ENCODE measurements at places on chromosomes 5 and 9.

DNA sequence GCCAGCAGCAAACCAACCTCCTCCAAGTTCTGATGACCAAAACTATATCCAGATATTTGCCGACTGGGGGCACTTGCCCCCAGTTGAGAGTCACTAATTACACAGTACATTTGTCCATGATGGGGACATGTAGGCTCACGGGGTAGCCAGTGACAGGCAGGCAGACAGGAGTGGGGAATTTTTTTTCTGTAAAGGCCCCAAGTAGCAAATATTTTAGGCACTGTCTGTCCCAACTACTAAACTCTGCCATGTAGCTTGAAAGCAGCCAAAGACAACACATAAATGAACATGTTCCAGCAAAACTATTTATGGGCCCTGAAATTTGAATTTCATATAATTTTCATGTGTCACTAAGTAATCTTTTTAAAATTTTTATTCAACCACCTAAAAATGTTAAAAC, 80.7 kb downstream of the GRIA1 start:
- no peaks in the 10 kb centered on the region for H3K27me3 ChIP-seq
- no peaks in the 10 kb centered on the region for H3K36me3 ChIP-seq
- no peak overlapping the region for H3K27ac ChIP-seq
- no peaks in the 10 kb centered on the region for H3K4me1 ChIP-seq
- DNase-seq: no peak

DNA sequence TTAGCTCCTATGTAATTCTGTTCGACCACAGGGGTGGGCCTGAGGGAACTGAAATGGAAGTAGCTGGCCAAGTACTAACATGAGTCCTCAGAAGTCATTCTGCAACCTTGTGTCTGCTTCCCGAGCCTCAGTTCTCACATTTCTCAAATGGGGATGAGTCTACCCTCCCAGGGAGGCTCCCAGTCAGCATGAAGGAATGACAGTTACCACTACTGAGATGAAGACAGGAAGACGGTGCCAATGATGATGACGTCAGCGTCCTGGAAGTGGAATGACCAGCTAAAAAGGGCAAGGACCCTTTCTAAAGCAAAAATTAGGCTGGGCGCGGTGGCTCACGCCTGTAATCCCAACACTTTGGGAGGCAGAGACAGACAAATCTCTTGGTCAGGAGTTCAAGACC, 6.8 kb downstream of the PIP5KL1 start:
- no peak overlapping the region for H3K27ac ChIP-seq
- no peaks in the 10 kb centered on the region for H3K36me3 ChIP-seq
- H3K4me3 ChIP-seq: no peak overlapping the region
- peaks cover 13% of the 10 kb centered on the region for H3K27me3 ChIP-seq
- peak; percentile 98 for DNase-seq

- H3K27me3 ChIP-seq: no peaks in the 10 kb centered on the region
- H3K36me3 ChIP-seq: no peaks in the 10 kb centered on the region
- DNase-seq: no peak
- no peak overlapping the region for H3K4me3 ChIP-seq
- peaks cover 31% of the 10 kb centered on the region for H3K4me1 ChIP-seq
Observed at GRCh38 chr5:55599148-55600050, 64.6 kb upstream of the PLPP1 start.

GRCh38 chr5:102874054-102874453, 118.9 kb downstream of the PAM start:
- H3K27ac ChIP-seq: no peak overlapping the region
- no peak for DNase-seq
- H3K36me3 ChIP-seq: no peaks in the 10 kb centered on the region
- H3K4me3 ChIP-seq: no peak overlapping the region

GRCh38 chr5:42606464-42606869, 150.2 kb upstream of the CCDC152 start:
- no peak overlapping the region for H3K27ac ChIP-seq
- H3K36me3 ChIP-seq: no peaks in the 10 kb centered on the region
- DNase-seq: no peak
- peaks cover 8% of the 10 kb centered on the region for H3K4me1 ChIP-seq
- H3K4me3 ChIP-seq: no peak overlapping the region

- no peak for DNase-seq
- H3K27me3 ChIP-seq: no peaks in the 10 kb centered on the region
- no peaks in the 10 kb centered on the region for H3K4me1 ChIP-seq
- H3K27ac ChIP-seq: no peak overlapping the region
- no peak overlapping the region for H3K4me3 ChIP-seq
- H3K36me3 ChIP-seq: no peaks in the 10 kb centered on the region
Observed at GRCh38 chr9:129712634-129713401, 40.0 kb downstream of the PTGES start.

DNA sequence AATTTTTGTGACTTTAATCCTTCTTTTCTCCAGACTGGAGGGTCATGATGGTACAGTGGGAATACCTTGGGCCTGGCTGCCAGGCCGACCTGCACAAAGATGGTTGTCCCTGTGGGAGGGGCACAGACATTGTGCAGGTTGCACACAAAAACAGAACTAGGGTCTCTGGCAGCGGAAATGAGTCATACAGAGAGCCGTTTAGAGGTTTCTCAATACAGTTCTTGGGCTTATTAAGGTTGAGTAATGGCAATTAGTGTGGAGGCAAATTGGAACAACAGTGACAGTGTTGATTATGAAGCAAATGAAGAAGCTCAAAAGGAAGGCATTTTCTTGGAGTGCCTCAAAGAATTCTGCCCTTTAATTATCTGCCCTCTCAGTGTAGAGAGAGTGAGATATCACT, 173.6 kb downstream of the TENT4A start:
- no peaks in the 10 kb centered on the region for H3K36me3 ChIP-seq
- no peaks in the 10 kb centered on the region for H3K27me3 ChIP-seq
- no peak overlapping the region for H3K27ac ChIP-seq

GRCh38 chr5:163649514-163649913, 144.1 kb downstream of the MAT2B start:
- no peak overlapping the region for H3K4me3 ChIP-seq
- no peaks in the 10 kb centered on the region for H3K36me3 ChIP-seq
- H3K27me3 ChIP-seq: no peaks in the 10 kb centered on the region
- DNase-seq: no peak
- no peaks in the 10 kb centered on the region for H3K4me1 ChIP-seq

GRCh38 chr9:130034570-130034969, 8.4 kb downstream of the FNBP1 start:
- DNase-seq: peak; percentile 62
- H3K27ac ChIP-seq: no peak overlapping the region
- no peaks in the 10 kb centered on the region for H3K27me3 ChIP-seq
- H3K4me1 ChIP-seq: no peaks in the 10 kb centered on the region

DNA sequence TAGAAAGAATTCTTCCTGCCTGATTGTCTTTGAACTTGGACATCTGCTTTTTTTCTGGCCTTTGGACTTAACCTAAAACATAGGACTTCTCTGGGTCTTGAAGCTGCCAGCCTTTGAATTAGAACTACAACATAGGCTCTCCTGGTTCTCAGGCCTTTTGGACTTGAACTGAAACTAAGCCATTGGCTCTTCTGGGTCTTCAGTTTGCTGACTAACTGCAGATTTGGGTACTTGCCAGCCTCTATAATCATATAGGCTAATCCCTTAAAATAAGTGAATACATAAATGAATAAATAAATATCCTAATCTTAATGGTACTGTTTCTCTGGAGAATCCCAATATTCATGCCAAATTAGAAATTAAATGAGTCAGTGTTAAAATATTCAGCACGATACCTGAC, 473.4 kb upstream of the PAPPA start:
- no peaks in the 10 kb centered on the region for H3K4me1 ChIP-seq
- no peak overlapping the region for H3K4me3 ChIP-seq
- H3K36me3 ChIP-seq: no peaks in the 10 kb centered on the region
- no peak for DNase-seq
- H3K27ac ChIP-seq: no peak overlapping the region
- no peaks in the 10 kb centered on the region for H3K27me3 ChIP-seq

DNA sequence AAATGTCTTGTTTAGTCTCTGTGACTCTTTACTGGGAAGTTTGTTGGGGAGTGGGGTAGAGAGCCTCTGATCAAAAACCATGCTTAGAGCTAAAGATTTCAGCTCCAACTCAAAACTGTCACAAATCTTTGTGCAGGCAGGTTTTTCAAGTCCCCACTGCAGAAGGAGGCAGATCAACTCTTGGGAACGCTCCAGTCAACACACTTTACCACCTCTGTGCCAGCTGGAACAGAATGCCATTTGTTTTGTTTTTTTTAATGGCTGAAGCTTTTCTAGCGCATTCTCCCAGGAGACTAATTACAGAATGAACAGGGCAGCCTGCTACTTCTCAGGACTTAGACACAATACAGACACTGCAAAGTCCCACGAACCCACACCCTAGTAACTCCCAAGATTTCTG, 17.9 kb upstream of the LHX6 start:
- no peaks in the 10 kb centered on the region for H3K27me3 ChIP-seq
- no peak overlapping the region for H3K4me3 ChIP-seq
- H3K27ac ChIP-seq: no peak overlapping the region

DNA sequence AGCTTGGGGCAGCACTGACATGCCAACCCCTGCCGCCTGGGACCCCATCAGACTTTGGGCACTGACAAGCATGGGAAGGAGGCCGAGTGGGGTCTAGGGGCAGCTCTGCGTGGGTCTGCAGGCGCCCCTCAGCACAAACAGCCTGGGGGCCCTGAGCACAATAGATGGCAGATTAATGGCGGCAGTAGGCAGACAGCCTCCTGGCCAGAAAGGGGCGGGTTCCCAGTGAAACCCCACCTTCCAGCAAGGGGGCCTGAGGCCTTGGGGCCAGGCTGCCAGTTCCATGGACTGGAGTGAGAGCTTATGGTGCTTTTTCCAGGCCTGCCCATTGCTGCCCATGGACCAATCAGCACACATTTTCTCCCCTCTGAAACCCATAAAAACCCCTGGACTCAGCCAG, 2031.2 kb downstream of the EFNA5 start:
- no peaks in the 10 kb centered on the region for H3K27me3 ChIP-seq
- H3K36me3 ChIP-seq: no peaks in the 10 kb centered on the region
- no peak for DNase-seq

- no peaks in the 10 kb centered on the region for H3K27me3 ChIP-seq
- no peak overlapping the region for H3K4me3 ChIP-seq
- no peak overlapping the region for H3K27ac ChIP-seq
- H3K4me1 ChIP-seq: peaks cover 22% of the 10 kb centered on the region
- no peaks in the 10 kb centered on the region for H3K36me3 ChIP-seq
- DNase-seq: peak; percentile 88
Observed at GRCh38 chr9:89635816-89636215, 31.0 kb downstream of the GADD45G start.

GRCh38 chr5:14280294-14280854, 137.2 kb downstream of the TRIO start:
- DNase-seq: no peak
- H3K27ac ChIP-seq: no peak overlapping the region
- H3K4me1 ChIP-seq: peaks cover 11% of the 10 kb centered on the region
- H3K36me3 ChIP-seq: no peaks in the 10 kb centered on the region

DNA sequence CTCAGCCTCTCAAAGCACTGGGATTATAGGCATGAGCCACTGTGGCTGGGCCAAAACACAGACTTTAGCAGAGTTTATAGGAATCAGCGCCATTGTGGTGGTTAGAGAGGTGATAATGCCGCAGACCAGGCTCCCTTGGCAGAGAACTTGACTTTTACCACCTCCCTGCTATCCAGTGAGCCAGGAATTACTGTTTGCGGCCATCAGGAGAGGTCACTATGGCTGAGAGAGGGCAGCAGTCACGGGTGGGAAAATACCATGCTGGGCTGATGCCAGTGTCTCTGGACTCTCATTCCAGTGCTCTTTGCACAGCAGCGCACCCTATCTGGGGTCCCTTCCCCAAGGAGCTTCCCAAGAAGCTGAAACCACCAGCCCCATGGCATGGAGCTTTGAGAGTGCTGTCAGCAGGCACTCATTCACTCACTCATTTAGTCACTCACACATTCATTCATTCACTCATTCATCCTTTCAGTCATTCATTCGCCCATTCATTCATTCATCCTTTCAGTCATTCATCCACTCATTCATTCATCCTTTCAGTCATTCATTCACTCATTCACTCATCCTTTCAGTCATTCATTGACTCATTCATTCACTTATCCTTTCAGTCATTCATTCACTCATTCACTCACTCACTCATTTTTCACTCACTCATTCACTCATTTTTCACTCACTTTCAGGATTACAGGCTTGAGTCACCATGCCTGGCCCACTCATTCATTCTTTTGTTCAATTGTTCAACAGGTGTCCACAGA, 27.3 kb upstream of the RNU6ATAC start:
- no peaks in the 10 kb centered on the region for H3K27me3 ChIP-seq
- H3K4me1 ChIP-seq: no peaks in the 10 kb centered on the region
- no peak overlapping the region for H3K27ac ChIP-seq
- no peaks in the 10 kb centered on the region for H3K36me3 ChIP-seq
- no peak overlapping the region for H3K4me3 ChIP-seq
- DNase-seq: no peak

DNA sequence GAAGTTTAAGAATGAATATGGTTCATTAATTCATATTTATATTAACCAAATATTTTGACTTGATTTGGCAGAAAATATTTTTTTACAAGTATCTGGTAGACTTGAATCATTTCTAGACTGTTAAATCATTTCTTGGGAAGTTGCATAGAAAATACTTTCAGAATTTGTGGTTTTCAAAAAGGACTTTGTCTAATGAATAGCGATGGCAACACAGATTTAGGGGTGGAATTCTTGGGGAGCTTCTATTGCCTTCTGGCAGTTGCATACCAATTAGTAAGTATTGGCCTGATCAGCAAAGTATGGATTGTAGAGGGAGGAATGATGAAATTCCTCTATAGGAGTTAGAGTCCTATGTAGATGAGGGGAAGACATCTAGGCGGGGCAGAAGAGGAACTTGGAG, 68.6 kb upstream of the CKMT2 start:
- peak overlapping the region; percentile 92 for H3K27ac ChIP-seq
- no peaks in the 10 kb centered on the region for H3K27me3 ChIP-seq
- no peak for DNase-seq
- no peaks in the 10 kb centered on the region for H3K36me3 ChIP-seq

DNA sequence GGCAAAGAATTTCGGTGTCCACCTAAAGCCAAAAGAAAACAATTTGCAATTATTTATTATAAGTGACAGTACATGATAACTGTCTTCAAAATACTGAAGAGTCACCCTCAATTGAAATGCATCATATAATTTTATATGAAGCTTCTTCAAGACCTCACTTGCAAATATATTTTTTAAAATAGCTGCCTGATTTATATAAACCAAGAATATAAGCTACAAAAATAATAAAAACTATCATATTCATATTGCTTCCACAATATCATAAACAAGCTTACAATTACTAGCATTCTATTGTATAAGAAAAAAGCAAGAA, 144.1 kb downstream of the CETN3 start:
- H3K27me3 ChIP-seq: no peaks in the 10 kb centered on the region
- no peaks in the 10 kb centered on the region for H3K4me1 ChIP-seq
- DNase-seq: no peak
- no peaks in the 10 kb centered on the region for H3K36me3 ChIP-seq

- no peak for DNase-seq
- no peak overlapping the region for H3K27ac ChIP-seq
- no peaks in the 10 kb centered on the region for H3K4me1 ChIP-seq
- H3K27me3 ChIP-seq: no peaks in the 10 kb centered on the region
- H3K36me3 ChIP-seq: no peaks in the 10 kb centered on the region
Observed at GRCh38 chr5:78805474-78806124, 157.0 kb upstream of the LHFPL2 start.
